MCF 10A (cell line): ENCODE measurements at places on chromosomes 4 and X.

DNA sequence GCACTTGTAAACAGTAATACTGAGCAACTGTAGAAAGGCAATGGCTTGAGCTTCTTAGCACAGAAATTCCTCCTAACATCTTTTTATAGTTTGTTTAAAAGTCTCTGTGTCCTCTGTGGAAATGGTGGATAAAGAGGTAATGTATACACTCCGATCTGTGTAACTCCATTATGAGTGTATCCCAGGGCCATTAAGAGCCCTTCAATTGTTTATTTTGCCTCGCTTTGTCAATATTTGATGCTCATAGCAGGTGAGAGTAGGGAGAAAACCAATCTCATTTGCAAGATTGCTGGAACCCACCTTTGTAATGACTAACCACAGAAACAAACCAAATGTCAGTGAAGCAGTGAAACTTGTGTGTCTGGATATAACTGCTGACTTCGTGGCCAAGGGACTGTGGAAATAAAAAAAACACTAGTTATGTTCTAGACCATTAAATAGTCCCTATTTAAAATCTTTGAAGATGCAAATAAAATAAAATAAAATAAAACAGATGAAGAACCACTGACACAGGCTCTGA lies 598.2 kb upstream of the BOD1L1 start:
- no peak for DNase-seq

GRCh38 chrX:119853444-119853843 lies 681 bp upstream of the UPF3B start:
- peak; percentile 1 for DNase-seq

DNA sequence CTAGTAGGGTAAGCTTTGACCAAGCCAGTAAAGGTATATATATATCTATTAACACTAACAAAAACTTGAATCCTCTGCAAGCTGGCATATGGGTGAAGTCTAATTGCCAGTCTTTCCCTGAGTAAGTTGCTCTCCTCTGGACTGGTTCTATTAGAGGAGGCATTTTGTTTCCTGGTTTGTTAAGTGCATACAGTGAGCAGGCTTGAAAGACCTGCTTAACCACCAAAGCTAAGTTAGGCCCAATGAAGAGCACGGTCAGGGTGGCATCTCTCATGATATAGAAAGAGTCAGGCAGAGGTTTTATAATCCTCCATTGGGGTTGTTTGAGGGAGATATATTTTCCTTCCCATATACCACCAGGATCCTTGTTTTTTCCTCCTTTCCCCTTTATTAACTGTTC lies 9.6 kb upstream of the AREG start:
- no peak for DNase-seq

DNA sequence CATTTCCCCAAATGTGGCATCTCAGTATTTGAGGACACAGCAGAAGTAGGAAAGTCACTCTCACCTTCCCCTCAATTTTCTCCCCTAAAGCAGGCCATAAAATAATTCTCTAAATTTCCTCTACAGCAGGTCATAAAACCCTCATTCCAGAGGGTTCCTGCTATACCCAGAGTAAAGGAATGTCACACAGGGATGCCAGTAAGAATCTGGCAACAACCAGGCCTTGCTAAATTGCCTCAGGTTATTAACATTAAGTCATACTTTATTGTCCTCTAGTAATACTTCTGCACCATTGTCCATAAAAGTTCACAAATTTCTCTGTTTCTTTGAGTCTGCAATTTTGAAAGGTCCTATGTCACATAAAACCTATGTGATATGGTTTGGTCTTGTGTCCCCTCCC lies 685.7 kb upstream of the SLIT2 start:
- DNase-seq: no peak

- no peak for DNase-seq
Measured at GRCh38 chr4:7359400-7360062, 75.2 kb downstream of the PSAPL1 start.

DNA sequence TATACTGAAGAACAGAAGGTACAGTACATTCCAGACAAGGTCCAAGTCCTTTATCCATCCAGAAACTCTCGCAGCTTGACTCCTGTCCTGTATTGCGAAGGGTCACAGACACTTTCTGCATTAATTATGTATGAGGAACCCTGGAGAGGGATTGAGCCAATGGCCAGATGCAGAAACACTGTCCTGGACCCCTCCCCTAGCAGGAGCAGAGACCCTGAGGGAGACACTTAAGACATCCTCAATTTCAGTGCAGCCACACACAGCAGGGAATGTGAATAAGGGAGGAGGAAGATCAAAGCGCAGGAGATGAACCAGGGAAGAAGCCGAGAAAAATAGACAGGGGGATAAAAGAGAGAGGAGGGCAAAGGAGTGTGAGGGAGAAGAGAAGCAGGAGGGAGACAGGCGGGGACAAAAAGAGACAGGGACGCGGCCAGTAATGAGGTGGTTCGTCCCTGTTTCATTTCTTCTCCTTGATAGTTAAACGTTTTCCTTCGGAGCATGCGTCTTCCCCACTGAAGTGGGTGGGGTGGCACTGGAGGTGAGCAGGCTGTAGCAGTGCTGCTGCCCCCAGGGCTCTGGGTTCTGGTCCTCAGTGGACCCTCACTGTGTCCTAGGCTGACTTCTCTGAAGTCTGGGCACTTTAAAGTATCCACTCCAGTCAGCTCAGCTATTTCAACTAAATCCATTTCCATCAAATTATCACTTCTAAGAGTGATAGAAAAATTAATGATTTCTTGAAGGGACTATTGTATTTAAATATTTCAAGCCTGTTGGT lies 356.4 kb upstream of the NOCT start:
- no peak for DNase-seq

GRCh38 chr4:181821039-181822004 lies 421.9 kb upstream of the TENM3 start:
- peak; percentile 25 for DNase-seq

DNA sequence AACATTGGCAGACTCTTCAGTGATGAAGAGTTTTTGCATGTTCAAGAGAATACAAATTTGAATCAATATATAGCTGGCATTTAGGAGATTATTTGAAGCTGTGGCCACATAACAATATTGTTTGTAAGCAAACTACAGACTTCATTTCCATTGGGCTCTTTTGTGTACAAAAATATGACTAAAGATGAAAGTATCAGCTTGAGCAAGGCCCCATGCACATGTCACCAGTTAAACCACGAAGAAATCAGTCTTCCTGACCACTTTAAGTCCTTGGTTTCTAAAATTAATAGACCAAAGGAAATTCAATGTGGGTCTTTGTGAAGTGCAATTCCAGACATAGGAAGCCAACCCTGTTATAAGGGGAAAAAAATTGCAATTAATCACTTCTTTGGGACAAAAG lies 1664.6 kb upstream of the ADGRL3 start:
- no peak for DNase-seq

GRCh38 chrX:1466971-1467561 lies 14.4 kb upstream of the ASMTL start:
- DNase-seq: no peak

GRCh38 chr4:74543231-74543781 lies 98.4 kb downstream of the AREG start:
- no peak for DNase-seq

- DNase-seq: no peak
Measured at GRCh38 chrX:75303795-75304194, 29.9 kb downstream of the UPRT start.

DNA sequence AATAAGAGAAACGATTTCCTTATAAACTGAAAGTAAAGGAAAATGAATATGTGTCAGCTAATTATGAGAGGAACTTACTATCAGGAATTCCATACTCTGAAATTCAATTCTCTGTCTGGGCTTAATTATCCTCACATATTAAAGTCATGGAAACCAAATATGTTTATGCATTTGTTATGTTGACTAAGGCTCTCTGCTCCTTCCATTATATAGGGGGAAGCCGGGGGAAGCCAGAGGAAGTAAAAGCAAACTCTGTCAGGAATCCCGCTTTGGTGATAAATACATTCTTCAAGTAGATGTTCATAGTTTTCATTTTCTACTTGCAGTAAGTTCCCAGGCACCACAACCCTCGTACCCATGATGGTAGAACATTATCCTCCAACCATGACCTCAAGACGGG lies 142.8 kb upstream of the VCX2 start:
- DNase-seq: no peak

DNA sequence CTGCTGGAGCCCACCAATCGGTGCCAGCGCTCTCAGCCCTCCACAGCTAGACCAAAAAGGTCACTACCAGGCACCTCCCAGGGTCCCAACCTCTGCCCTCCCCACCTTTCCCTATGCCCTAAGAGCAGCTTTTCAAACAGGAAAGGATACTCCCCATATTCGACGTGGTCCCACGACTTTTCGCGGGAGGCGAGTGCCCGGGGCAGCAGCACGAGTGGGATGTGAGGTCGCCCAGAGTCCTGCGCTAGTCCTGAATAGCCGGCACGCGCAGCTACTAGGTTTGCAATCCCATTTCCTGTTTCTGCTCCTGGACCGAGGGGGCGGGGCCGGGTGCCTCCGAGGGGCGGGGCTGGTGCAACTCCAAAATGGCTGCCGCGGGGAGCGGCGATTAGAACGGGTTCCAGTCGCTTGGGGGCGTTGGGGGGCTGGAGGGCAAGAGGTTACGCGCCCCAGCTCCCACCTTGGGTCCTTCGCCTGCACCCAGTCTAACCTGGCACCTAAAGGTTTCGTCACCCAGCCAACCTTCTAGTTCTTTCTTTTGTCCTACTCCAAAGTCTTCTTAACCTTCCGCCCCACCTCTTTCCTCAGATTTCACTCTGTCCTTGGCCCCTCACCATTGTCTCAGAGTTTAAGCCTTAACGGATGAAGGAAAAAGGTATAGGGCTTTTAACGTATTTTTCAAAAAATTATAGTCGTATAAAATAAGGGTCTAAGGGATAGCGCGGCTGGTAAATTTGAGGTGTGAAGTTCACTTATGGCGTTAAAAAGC lies 85.0 kb upstream of the TENT5D start:
- DNase-seq: no peak

- no peak for DNase-seq
Measured at GRCh38 chrX:9947131-9947794, 19.9 kb upstream of the CLDN34 start.

GRCh38 chr4:128461291-128462102 lies 173.9 kb upstream of the PGRMC2 start:
- peak; percentile 75 for DNase-seq

GRCh38 chr4:124691801-124692200 lies 20.7 kb downstream of the ANKRD50 start:
- DNase-seq: no peak

DNA sequence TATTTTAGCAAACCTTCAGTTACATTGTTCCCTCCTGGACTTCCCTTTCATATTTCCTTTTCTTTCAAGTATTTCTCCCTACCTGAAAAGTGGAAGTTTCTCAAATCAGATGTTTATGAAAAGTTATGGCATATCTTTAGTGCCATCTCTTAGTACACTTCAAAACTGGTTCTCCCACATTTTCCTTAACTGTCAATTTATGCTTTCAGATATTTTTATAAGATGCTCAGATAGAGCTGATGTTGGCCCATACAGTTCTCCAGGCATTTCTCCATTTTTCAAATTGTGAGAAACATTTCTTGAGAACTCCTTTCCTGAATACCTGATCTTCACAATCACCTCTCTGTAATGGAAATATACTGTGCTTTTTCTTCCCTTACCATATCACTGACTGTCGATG lies 32.5 kb upstream of the AP1AR start:
- DNase-seq: no peak

GRCh38 chrX:143869018-143869417 lies 14.9 kb upstream of the UBE2NL start:
- DNase-seq: no peak

- DNase-seq: no peak
Measured at GRCh38 chrX:23935106-23935505, 27.3 kb downstream of the CXorf58 start.

- no peak for DNase-seq
Measured at GRCh38 chr4:126572264-126572663, 1060.5 kb upstream of the INTU start.

DNA sequence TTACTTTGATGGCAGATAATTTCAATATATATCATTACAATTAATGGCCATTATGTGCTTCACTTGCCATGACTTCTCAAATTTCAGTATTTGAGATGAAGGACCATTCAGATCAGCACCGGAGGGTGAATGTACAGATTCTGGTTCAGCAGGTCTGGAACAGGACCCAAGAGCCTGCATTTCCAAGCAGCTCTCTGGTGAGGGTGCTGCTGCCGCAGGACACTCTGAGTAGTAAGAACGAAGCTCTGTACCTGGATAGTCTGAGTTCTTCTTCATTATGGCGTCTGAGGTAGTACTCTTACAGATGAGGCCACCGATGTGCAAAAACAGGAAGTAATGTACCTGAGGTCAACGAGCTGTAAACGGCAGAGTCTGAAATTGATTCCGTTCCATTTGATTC lies 228.2 kb downstream of the FBXW7 start:
- no peak for DNase-seq

- DNase-seq: no peak
Measured at GRCh38 chr4:169898095-169898494, 128.1 kb downstream of the MFAP3L start.

GRCh38 chr4:161247831-161248230 lies 916.0 kb downstream of the FSTL5 start:
- DNase-seq: no peak

DNA sequence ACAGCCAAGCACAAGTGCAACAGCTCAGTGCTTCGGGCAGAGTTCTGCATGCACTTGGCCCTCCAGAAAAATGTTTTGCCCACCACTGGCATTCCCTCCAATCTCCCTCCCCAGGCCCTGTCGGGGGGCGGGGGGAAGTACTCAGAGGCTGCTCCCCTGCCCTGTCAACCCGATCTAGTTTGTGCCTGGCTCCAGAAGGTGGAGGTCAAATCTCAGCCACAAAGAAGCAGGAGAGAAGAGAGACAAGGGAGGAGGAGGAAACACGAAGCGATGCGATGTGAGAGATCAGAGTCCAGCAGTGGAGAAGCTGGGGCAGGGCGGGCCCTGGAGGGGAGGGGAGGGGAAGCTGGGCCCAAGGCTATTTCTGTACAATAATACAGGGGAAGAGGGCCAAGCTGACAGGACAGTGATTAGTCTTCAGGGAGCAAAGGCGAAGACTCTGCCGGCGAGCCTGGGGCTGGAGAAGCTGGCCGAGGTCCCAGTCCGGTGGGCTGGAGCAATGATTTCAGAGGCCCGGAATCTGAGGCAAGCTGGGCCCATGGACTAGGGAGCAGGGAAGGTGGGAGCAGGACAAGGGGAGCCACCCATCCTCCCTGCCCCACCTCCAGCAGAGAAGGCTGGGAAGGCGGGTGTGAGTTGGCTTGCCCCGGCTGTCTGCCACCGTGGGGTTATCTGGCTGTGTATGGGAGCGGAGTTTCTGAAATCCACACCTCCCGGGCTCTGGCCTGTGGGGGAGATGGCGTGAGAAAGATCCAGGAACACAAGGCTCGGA lies 167.1 kb downstream of the EFNB1 start:
- DNase-seq: peak; percentile 62

DNA sequence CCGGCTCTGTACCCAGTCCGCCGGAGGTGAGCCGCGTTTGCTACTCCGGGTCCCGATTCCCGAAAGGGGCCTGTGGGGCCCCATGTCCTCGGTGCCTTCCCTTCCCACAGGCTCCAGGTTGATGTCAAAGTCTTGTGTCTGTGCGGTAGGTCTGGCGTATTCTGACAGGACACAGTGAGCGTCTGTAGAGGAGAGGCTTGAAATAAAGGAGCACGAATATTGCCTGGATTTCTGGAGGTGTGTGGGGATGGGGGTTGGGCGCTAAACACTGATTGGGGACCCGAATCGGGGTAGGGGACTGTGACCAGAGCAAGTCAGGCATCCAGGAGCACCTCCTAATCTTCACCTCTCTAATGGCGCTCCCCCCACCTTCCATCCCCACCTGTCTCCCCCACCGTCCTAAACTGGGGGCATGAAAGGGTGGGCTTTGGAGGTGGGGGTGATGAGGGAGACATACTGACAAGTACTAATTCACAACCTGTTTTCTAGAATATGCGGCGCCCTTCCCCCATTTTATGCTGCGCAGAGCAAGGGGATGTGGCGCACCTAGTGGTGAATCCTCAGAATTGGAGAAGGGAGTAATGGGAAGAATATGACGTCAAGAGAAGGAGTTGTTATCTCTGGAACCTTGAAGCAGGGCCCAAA lies 855 bp downstream of the GPRASP2 start:
- DNase-seq: peak; percentile 49
